Stimulated activated CD4-positive, alpha-beta T cell treated with anti-CD3 and anti-CD28 coated beads, Interleukin-1b, Interleukin-23, amount 100 ng/mL, for 4 hours (primary cell): ENCODE measurements at places on chromosomes 4 and X.

DNA sequence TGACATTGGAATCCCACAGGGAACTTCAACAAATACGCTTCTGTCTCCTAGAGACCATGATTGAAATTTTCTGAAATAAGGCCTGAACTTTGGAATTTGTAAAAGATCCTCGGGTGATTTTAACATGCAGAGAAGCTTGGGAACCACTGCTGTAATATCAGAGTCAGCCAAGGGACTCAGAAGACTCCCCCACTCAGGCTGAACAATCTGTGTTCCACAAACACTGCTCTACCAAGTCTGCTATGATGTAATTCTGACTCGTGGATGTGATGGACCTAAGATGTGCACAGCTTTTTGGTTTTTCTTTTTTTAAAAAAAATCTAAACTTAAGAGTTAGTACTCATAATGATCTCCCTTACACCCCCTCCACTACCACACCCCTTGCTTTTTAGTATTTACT, 26.0 kb downstream of the LRP2BP start:
- no peak for DNase-seq

- DNase-seq = no peak
Measured at GRCh38 chr4:169399976-169400767, 129.4 kb upstream of the SH3RF1 start.

DNA sequence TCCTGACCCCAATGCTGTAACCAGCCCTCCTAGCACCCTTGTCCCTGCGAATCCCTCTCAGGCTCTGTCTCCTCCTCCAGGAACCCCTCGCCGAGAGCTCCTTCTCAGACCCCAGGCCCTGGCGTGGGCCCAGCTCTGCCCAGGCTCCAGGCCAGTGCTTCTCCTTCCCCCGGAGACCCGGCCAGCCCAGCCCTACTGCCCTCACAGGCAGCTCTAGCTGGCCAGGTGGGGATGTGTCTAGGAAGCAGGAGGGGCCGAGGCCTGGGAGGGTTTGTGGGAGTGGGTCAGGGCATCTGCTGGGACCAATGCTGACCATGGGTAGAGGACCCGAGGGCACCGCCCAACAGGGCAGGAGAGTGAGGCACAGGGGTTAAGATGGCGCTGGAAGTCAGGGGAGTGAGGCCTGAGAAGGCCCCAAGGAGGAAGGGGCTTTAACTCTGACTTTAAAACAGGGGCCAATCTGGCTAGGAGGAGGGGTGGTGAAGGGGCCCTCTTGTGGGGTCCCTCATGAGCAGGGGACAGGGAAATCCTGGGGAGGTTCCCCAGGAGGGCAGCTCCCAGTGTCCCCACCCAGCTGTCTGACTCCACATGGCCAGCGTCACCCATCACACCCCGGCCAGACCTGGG, 64.7 kb upstream of the NKX1-1 start:
- DNase-seq = no peak

GRCh38 chr4:41009411-41009810, 204.9 kb downstream of the APBB2 start:
- DNase-seq = no peak

DNA sequence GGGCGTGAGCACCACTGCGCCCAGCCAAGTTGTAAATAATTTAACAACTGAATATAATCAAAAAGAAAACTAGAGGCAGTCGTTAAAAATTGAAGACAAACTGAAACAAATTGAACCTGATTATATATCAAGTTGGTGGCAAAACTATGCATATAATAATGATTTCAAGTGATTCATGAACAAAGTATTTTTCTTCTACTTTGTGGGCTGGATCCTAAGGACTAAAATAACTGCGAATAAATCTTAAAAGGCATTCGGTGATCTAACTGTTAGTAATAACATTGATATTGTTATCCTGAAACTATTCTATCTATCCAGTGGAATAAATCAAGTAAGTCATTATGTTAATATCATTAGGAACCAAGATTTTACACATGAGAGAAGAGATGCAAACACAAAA, 21.2 kb upstream of the USP9X start:
- no peak for DNase-seq

DNA sequence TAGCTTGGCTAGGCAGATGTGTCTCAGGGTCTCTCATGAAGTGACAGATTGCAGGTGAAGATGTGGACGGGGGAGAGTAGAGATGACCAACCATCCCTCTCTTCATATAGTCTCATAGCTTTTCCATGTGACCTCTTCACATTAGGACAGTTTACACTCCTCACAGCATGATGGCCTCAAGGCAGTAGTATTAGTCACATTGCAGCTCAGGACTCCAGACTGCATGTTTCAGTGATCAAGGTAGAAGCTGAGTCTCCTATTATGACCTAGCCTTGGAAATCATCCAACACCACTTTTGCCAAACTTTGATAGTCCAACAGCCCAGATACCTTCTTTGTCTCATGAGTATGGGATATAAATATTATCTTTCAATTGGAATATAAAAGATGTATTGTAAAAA, 147.7 kb downstream of the GASK1B start:
- DNase-seq = no peak

GRCh38 chrX:63581398-63581797, 203.6 kb downstream of the ARHGEF9 start:
- DNase-seq = no peak

- no peak for DNase-seq
Measured at GRCh38 chrX:102712216-102712966, at the start of gene GPRASP2. Gene GPRASP2, plus strand, starts transcription at chrX:102712448. Its CDS starts 2,422 bp downstream, at chrX:102714870.

DNA sequence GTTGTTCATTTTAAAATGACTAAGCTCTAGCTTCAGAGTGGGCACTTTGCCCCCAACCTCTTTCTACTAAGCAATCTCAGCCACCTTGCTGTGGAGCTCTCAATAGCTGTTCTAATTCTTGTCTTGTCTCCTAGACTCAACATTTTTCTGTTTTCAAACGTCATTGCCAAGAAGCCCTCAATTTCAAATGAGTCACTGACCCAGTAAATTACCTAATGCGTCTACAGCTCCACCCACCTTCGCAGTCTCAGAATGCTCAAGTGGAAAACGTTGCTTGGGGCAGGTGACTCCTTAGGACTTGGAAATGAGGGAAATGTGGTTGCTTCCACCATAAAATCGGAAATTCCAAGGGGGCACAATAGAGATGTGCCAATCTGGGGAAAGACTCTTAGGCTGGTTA, 59.0 kb downstream of the ING2 start:
- DNase-seq = no peak

- DNase-seq = no peak
Measured at GRCh38 chrX:36856849-36857248, 151.3 kb upstream of the FAM47C start.

DNA sequence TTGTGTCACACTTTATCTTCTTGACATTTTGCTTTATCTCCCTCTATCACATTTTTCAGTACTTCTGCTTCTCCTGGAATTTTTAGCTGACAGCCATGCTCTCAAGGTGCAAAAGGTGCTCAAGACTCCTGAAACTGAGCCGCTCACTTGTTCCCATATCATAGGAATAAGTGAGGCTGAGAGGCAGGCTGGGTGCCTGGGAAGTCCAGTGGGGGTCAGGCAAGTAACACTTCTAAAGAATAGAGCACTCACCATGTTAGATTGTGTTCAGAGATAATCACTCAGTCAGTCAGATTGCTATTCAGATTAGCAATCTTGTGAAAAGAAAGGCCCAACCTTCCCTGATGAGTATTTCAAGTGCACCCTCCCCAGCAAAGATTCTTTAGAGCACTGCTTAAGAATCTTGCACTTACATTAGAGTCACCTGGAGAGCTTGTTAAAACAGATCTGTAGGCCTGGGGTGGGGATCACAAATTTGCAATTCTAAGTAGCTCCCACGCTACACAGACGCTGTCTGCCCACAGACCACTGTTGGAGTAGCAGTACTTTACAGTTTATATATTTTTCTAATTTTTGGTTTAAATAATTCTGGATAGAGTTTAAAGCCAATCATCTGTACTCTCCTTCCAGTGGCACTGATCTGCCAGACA, 23.1 kb upstream of the LRAT start:
- DNase-seq = no peak

DNA sequence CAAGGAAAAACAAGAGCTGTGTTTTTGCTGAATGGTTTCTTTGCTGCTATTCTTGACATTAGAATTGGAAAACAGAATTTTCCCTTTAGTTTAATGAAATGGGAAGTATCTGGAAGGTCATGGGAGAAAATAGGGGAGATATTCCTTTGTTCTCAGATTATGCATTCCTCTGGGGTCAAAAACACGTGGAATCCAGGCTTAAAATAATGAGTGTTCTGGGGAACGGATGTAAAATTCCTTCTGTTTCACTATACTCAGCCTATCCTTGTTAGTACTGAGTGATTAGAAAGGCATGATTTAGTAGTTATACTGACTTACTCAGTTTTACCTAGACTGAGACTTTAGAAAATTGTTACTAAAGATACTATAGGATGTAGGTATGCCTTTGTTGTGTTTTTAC, 107.3 kb downstream of the ARHGAP10 start:
- DNase-seq = no peak

DNA sequence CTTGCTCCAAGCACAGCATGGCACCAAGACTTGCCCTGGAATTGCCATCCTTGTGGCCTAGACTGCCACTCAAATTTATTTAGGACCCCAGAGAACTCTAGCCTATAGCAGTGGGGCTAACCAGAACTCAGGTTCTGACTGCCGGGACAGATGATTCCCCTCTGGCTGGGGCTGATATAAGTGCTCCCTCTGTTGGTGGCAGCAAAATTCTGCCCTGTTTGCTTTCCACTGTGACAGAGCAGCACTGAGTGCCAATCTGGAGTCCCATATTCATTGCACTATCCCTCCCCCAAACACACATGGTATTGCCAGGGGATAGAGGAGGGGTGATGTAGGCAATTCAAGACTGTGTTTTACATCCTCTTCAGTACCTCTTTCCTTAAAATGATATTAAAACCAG, 1081.9 kb downstream of the FAT4 start:
- no peak for DNase-seq

DNA sequence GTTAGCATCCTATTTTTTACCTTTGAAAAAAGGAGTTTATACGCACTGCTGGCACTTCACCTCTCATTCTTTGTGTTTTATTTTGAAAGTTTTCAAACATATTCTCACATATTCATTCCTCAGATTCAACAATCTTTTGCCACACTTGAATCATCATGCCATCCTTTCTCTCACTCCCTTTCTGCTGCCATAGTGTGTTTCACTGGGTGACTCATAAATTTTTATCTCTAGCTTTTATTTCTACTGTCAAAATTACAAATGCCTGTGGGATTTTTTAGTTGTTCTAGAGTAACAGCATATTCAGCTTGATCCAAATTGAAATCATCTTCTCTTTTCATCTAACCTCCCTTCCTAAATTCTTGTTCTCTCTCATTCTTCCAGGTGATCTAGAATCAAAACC, 28.0 kb downstream of the MFSD8 start:
- DNase-seq = no peak

- DNase-seq = no peak
Measured at GRCh38 chrX:50003927-50004326, 81.5 kb downstream of the CLCN5 start.

DNA sequence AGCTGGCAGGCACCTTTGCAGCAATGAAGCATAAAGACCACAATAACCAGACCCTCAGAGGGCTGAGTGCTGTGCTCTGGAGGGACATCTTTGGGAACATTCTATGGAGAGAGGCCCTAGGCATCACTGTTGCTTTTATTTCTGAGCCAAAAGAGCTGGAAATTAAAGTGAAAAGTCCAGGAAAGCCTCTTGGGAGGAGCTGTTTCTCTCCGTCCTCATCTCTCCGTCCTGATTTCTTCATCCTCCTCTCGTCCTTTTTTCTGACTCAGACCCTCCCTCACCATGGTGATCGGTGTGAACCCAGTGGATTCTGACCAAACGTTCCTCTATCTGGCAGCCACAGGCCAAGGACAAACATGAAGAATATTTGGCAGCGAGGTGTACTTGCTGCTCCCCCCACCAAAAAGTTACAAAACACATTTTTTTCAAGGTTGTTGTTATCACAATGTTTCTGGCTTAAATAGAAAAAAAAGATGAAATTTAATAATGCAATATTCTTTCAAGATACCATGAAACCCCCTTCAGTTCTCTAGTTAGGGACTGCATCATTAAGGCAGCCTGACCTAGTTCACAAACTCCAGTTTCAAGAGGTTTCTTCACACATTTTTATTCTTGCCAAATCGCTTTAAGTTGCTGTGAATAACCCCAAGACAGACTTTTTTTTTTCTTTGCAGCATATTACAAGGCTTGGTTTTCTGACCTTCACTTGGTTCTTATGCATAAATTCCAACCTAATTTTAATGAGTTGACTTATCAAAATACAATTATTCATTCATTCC, 80.2 kb downstream of the SCD5 start:
- DNase-seq = no peak

DNA sequence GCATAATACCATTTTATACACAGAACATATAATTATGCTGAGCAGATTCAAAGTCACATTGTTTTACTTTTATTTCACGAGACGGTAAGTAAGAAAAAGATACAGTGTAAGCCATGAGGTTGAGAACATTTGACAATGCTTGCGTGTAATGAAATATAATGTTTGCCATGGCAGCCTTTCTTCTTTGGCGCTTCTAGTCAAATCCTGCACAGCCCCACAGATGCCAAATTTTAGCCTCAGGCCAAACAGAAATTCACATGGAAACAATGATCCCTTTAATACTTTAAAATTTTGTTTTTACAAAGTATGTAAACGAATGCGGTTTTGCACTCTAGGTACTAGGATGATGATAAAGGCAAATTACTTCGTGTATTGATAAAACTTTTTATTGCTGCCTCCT, 502.7 kb upstream of the SMIM31 start:
- no peak for DNase-seq

- no peak for DNase-seq
Measured at GRCh38 chr4:15368856-15369255, 59.0 kb upstream of the C1QTNF7 start.
